Stomach (tissue), 19 donors: ENCODE measurements at places on chromosomes 1 and 21. TPM values are rescaled to one million over a fixed set of nuclear protein-coding genes. Genes with fewer than 3 reads are reported as not detected.

- DNase-seq, result no peak
These were observed 153.0 kb upstream of the DPYD start for GRCh38 chr1:98073823-98074222.

DNA sequence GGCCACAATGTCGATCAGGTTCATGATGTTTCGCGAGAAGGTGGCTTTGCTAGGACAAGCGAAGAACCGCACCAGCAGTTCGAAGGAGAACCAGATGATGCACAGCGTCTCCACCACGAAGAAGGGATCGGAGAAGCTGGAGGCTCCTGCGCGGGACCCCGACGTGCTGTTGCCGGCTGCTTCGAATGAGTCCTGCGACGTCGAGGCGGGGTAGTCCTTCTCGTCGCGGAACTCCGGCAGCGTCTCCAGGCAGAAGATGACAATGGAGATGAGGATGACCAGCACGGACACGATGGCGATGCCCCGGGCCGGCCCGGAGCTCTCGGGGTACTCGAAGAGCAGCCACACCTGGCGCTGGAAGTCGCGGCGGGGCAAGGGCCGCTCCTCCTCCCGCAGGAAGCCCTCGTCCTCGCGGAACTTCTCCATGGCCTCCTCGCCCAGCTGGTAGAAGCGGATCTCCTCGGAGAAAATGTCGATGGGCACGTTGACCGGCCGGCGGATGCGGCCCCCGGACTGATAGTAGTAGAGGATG lies 869 bp downstream of the KCNA3 start:
- DNase-seq, result no peak

- no peak for DNase-seq
These were observed 1.4 kb downstream of the ARHGEF16 start for GRCh38 chr1:3455670-3456448.

GRCh38 chr1:39051956-39052355 lies 25.8 kb downstream of the NDUFS5 start:
- DNase-seq, result no peak

GRCh38 chr1:198564716-198565115 lies 24.2 kb upstream of the ATP6V1G3 start:
- peak; percentile 12 for DNase-seq

- DNase-seq, result no peak
These were observed 1434.5 kb downstream of the KCNT2 start for GRCh38 chr1:195173753-195174152.

DNA sequence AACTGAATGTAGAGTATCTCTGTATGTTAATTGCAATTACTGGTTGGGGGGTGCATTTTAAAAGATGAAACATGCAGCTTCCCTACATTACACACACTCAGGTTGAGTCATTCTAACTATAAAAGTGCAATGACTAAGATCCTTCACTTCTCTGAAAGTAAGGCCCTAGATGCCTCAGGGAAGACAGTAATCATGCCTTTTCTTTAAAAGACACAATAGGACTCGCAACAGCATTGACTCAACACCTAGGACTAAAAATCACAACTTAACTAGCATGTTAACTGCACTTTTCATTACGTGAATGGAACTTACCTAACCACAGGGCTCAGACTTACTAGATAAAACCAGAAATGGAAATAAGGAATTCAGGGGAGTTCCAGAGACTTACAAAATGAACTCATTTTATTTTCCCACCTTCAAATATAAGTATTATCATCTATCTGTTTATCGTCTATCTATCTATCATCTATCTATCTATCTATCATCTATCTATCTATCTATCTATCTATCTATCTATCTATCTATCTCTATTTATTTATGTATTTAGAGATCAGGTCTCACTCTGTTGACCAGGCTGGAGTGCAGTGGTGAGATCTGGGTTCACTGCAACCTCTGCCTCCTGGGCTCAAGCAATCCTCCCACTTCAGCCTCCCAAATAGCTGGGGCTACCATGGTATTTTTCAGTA lies 47.8 kb downstream of the CHML start:
- DNase-seq, result no peak

GRCh38 chr1:165576536-165576935 lies 32.7 kb downstream of the LRRC52 start:
- no peak for DNase-seq

The NBPF6 gene
- not detected for total RNA-seq

The ESPN gene
- not detected for total RNA-seq

The CD1B gene
- total RNA-seq, result not detected

The OXCT2 gene
- 4.8 TPM for total RNA-seq
